Mononuclear cell (primary cell): ENCODE measurements at places on chromosomes 6 and 20. TPM values are rescaled to one million over a fixed set of nuclear protein-coding genes. Genes with fewer than 3 reads are reported as not detected.

COL21A1 gene
- total RNA-seq: not detected

SLC4A11 gene
- total RNA-seq: 0.21 TPM

EYA2 gene
- 0.10 TPM for total RNA-seq

LY6G6F gene
- 7.7 TPM for total RNA-seq

TRIM31 gene
- total RNA-seq: 0.10 TPM
